ENCODE measurements at places on chromosomes 7 and 10.

- no peak for DNase-seq
Observed at GRCh38 chr10:108037061-108037460, 872.6 kb upstream of the SORCS1 start.

- DNase-seq, result no peak
Observed at GRCh38 chr7:3174515-3175284, 126.4 kb upstream of the SDK1 start.

DNA sequence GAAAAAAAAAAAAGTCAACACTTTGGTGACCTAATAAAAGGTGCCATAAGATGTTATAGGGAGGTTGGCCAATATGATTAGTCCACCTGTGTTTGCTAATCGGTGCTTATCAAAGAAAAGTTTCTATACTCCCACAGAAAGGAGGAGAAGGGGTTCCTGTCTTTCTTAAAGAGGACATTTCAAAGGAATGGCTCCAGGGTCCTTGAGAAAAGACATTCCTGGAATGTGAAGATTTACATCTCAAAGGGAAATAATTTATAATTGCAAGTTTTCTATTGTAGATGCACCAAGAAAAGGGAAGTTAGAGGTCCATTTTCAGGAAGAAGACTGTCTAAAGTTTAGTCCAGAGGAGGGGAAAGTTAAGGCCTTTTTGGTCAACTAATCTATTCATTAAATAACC, 715.3 kb downstream of the NXPH1 start:
- DNase-seq, result no peak

DNA sequence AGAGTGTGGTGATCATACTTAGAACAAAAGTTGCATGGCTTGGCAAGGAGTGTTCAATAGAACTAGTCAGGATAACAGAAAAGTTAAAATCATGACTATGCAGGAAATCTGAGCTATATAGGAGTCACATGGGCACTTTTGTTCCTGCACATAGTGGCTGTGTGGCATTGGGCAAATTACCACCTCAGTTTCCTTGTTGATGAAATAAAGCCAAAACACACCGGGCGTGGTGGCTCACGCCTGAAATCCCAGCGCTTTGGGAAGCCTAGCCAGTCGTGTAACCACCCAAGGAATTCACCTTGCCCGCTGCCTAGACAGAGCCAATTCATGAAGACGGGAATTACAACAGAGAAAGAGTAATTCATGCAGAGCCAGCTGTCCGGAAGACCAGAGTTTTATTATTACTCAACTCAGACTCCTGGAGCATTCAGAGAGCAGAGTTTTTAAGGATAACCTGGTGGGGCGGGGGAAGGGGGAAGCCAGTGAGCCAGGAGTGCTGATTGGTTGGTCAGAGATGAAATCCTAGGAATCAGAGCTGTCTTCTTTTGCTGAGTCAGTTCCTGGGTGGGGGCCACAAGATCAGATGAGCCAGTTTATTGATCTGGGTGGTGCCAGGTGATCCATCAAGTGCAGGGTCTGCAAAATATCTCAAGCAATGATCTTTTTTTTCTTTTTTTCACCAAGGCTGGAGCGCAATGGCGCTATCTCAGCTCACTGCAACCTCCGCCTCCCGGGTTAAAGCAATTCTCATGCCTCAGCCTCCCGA, 6.4 kb upstream of the MKRN1 start:
- DNase-seq, result no peak

DNA sequence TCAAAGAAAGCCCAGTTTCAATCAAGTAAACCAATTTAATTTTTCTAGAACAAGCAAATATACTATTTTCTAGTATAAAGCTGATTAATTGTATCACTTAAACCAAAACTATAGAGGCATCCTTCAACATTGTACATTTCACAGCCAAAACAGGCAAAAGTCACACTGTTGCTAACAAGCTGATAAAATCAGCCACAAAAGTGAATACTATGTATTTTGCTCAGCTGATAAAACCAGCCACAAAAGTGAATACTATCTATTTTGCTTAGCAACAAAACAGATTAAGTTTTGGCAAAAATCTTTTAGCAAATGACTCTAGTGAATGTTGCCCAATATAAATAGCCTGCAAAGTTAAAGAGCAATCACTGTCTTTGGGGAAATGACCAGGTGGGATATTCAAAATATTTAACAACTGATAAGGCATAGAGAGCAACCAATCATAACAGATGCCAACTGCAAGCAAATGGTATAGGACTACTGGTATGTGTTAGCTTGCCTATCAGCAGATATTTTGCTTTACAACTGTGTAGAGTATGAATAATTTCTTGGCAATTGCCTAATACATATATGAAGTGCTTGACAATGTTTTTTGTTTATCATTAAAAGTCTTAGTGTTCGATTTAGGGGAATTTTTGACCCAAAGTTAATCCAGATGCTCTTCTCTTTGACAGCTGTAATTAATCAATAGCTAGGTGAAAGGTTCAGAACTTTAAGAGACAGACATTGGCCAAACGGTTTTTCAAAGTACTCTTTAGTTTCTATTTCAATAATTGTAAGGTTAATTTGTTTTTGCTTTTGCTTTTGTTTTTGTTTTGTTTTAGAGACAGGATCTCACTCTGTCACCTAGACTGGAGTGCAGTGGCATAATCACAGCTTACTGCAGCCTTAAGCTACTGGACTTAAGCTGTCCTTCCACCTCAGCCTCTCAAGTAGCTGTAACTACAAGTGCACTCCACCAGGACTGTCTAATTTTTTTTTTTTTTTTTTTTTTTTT, 44.4 kb upstream of the SP4 start:
- no peak for DNase-seq

DNA sequence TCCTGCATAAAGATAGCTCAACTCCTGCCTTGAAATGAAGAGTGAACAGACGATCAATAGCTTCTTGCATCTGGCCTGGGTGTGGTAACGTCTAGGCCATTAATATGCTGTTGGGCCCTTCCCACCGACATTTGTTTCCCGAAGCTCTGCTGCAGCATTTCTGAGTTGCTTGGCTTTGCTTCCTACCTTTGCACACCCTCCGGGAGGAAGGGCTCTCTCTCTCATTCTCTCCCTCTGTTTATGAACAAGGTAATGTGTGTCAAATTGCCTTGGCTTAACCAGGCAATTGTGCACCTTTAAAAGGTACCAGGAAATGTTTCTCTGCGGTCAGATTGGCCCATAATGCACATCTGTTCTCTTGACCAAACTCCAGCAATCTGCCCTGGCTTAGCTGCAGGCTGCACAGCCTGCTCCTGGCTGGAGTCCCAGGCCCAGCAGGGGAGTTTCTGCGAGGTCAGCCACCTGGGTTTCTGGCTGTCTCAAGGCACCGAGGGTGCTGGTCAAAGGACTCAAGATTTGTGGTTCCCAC, 223.7 kb downstream of the SNX10 start:
- DNase-seq, result no peak

DNA sequence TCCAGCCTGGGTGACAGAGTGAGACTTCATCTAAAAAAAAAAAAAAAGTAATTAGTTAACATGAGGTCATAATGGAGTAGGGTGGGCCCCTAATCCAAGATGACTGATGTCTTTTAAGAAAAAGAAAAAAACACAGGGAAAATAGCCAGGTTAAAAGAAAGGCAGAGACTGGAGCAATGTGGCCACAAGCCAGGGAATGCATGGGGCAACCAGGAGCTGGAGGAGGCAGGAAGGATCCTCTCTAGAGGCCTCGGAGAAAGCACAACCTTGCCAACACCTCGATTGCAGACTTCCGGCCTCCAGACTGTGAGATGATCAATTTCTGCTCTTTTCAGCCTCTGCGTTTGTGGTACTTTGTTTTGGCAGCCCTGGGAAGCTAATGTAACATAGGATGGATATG, 121.5 kb downstream of the ITIH5 start:
- DNase-seq, result no peak

GRCh38 chr10:22246680-22247391, 29.0 kb upstream of the EBLN1 start:
- no peak for DNase-seq

- DNase-seq, result no peak
Observed at GRCh38 chr7:2893411-2893861, 49.3 kb upstream of the GNA12 start.

GRCh38 chr10:117352724-117353123, 22.5 kb downstream of the PDZD8 start:
- no peak for DNase-seq

GRCh38 chr10:33542752-33543505, 208.5 kb upstream of the NRP1 start:
- DNase-seq, result no peak

DNA sequence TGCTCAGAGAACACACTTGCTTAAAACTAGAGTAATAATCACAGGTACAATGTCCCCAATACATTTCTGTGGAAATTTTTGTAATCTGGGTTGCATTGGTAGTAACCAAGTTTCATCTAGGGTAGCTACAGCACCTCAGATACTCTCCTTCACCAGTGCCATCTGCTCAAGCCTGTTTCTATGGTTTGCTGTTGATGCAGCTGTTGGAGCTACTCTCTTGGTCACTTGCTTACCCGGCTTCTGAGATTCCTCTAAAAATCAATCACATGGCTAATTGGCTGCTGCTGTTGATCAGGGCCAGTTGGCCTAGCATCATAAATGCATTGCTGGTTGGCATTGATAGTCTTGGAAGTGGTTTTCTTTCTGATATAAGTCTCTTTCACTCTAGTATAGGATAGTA, 220.8 kb downstream of the BICC1 start:
- DNase-seq, result no peak

DNA sequence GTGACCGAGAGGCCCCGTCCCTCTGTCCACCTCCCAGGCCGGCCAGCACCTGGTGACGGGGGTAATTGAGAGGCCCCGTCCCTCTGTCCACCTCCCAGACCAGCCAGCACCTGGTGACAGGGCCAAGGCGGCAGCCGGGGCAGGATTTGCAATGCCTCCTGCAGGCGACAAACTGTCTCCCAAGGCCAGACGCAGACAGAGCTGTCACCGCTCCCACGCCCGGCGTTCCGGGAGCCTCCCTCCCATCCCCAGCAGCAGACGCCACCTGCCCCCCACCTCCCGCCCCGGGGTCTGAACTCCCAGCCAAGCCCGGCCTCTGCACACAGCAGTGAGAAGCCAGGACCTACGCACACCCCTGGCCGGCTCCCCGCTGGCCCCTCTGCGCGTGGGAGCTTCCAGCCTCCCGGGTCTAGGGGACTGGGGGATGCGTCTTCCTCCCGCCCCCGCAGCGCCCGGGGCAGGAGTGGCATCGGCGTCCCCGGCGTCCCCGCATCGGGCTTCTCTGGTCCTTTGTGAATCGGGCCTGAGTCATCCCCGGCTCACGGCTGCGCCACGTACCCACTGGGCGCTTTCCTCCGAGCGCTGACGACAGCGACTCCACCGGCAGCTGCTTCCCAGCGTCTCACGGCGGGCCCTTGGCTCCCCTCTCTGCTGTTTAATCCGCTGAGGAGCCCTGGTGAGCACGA, 95.1 kb upstream of the DIP2C start:
- DNase-seq, result peak; percentile 25

GRCh38 chr10:81068460-81068859, 530.8 kb downstream of the SH2D4B start:
- no peak for DNase-seq

DNA sequence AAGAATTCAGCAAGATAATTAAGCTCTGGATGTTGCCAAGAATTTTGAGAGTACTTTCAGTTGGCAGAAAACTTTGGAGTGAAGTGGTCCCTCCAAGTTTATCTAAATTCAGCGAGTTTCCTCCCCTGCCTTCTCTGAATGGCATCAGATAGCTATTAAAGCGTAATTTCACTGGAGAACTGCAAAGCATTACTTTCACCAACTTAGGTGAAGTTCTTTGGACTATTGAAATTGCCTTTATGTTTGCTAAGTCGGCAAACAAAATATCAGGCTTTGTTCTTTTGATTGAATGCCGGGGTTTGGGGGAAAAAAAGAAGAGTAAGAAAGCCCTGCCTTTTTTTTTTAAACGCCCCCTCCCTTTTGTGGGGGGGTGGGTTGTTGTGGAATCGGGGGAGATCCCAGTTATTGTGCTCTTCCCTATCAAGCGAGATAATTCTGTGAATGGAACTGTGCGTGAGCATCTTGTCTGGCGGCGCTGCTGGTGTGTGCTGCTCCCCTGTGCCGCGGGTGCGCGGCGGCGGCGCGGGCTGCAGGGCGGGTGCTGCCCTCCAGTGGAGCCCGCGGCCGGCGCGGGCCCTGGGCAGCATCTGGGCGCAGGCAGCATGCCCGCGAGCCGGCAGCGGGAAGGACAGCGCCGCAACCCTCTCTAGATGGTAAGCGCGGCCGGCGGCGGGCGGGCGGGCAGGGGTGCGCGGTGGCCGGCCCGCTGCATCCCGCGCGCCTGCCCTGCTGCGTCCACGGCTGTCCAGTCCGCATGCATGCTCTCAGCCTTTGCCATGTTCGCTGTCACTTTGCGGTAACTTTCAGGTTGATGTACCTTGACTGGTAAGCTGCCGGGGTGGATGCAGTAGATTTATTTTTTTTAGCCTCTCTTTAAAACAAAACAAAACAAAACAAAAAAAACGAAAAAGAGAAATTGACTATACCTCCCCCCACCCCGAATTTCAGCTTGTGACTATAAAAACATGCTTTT, 176.5 kb downstream of the TCF7L2 start:
- DNase-seq, result no peak

- peak; percentile 6 for DNase-seq
Observed at GRCh38 chr10:117442944-117443685, 67.9 kb upstream of the PDZD8 start.

All from activated CD8-positive, alpha-beta memory T cell treated with anti-CD3 and anti-CD28 coated beads for 4 hours (primary cell).